ENCODE measurements at places on chromosomes 12 and 14.

- no peak for DNase-seq
These were observed 1.3 kb downstream of the BDKRB2 start for GRCh38 chr14:96205978-96206360.

- DNase-seq = no peak
These were observed 96.0 kb upstream of the WSCD2 start for GRCh38 chr12:108033090-108033489.

DNA sequence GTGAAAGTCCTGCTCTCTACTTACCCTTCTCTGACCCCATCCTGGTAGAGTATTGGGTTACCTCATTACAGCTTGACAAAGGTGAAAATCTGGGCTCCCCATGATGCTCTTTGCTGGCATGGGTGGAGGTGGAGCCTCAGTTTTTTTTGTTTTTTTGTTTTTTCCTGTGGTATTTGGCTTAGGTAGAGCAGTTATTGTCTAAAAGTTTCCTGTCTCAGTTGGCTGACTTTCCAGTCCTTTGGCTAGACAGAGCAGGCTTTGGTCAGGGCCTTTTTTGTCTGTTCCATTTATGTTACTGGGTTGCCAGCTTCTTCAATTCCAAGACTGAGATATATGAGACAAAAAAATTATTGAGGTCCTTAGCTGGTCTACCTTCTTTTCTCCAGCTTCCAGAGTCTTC is 163.4 kb downstream of the GALC start:
- no peak for DNase-seq

- no peak for DNase-seq
These were observed 145.8 kb downstream of the RBM19 start for GRCh38 chr12:113820309-113820708.

DNA sequence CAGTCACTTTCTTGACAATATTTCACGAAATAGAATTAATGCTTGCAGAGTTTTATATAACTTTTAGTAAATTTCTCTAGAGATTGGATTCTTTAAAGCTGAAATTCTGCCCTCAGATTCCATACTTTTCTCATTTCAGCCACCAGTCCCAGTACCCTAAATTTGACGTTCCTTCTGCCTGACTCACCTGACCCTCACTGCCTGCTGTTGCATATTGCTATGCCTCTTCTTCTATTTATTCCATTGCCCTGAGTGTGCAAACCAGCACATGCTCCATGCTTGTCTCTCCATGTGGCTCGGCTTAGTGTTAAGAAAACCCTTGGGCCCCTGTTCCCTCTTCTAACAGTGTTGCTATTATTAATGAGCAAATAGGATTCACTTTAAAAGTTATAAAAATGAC is 533.3 kb downstream of the LRFN5 start:
- DNase-seq = no peak

GRCh38 chr12:81558031-81558430 is 201.1 kb downstream of the PPFIA2 start:
- no peak for DNase-seq

DNA sequence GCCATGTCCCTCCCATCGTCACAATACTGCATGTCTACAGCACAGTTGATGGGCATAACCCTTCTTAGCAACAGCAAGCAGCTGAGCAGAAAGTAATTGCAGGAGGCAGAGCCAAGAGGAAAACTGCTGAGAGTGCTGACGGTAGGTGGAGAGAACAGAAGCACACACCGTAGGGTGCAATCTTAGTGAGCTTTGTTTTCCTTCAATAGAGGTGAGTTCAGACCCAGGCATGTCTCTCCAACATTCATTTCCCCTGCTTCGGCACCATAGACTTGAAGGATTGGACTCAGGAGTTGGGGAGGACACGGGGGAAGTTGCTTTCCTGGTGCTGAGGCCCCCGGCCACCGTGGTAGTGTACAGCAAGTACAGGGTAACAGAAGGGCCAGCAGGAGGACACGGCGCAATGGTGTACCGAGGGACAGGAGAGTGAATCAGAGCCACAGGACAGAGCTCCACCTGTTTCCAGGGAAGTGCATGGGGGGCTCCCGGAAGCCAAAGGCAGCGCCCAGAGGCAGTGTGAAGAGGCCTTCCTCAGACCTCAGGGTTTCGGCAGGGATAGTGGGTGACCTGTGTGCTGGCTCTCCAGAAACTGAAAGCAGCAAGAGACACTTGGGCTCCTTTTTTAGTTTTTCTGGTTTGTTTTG is 36.3 kb upstream of the SINHCAF start:
- DNase-seq = no peak

GRCh38 chr14:57692671-57693070 is 173.2 kb downstream of the SLC35F4 start:
- DNase-seq = no peak

DNA sequence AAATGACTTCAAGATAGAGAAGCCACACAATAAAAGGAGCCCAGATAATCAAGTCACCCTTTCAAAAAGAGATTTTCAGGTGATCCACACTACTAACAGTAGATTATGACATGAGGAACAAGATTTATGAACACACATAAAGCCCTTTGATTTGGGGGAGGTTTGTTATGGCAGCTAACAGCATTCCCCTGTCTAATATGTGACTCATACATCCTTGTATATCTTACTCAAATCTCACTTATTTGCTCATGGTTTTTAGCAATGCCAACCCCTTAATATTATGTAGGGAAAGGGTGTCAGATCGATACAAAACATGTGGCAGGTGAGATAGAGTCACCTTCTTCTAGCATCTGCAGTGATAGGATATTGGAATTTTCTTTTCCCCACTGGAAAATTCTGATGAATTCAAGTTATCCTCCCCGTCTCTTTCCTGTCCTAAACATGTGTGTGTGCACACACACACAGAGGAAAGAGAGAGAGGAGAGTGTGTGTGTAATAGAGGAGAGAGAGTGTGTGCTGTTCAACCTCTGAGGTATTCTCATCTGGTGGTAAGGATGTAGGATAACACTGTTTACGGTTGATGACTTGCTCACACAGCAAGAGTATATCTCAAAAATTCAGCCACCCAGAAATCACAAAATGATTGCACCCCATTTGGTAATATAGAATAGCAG is 319.9 kb downstream of the KCNC2 start:
- no peak for DNase-seq

Measured in stimulated activated CD8-positive, alpha-beta memory T cell treated with anti-CD3 and anti-CD28 coated beads, Interleukin-4, amount 100 ng/mL, for 1 hour (primary cell).